Transverse colon (tissue), 4 donors: ENCODE measurements at places on chromosomes 5 and 9. TPM values are rescaled to one million over a fixed set of nuclear protein-coding genes. Genes with fewer than 3 reads are reported as not detected.

CDH6 gene
- total RNA-seq = 0.75 TPM

LOX gene
- total RNA-seq = 8.4 TPM

ANKRD18A gene
- total RNA-seq = 5.6 TPM

KCNMB1 gene
- 17.2 TPM for total RNA-seq

TERT gene
- total RNA-seq = not detected

TMEM215 gene
- not detected for total RNA-seq

FGF10 gene
- total RNA-seq = 7.3 TPM

GRCh38 chr5:154795235-154795596, 40.0 kb downstream of the LARP1 start:
- DNase-seq = no peak

DNA sequence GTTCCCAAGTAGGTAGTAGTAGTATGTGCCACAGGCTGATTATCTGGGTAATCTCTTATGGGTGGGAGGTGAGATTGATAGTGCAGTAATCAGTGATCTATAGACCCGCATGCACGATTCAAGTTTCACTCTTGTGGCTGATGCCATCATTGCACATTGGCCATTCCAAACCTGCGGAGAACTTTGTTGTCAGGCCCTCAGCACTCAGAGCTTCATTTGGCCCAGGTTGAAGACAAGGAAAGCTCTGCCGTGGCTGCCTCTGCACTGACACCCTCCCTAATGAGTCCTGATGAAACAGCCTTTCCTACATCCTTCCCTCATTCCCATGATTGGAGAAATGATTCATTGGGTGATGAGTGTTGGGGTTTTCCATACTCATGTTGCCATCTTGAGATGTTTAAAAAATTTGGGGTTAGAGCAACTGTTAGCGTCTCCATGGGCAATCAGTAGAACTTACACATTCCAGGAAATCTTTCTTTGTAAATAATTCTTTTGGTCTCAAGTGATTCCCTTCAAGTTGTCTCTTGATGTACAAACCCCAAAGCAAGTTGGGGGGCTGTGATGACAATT, 22.9 kb downstream of the PROP1 start:
- DNase-seq = no peak

DNA sequence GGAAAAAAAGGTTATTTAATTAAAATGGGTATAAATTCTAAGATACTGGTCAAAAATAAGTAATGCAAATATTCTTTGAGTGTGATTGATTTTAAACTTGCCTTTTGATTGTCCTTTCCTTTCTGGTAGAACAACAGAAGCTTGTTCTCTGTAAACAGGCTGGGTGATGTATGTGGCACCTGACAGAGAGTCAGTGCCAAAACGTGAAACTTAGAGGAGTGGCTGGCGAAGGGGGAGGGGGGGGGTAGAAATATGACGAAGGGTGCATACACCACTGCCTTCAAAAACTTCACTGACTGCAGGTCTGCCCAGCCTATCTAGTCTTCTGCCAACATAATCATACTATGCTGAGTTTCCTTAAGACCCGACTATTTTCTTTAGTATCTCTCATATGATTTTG, 629.8 kb upstream of the SEMA6A start:
- DNase-seq = no peak

GRCh38 chr5:123220621-123221146, 131.6 kb downstream of the PRDM6 start:
- no peak for DNase-seq

GRCh38 chr9:124322618-124323432, 65.1 kb downstream of the NEK6 start:
- no peak for DNase-seq
